ENCODE measurements at places on chromosomes 1 and 21.

DNA sequence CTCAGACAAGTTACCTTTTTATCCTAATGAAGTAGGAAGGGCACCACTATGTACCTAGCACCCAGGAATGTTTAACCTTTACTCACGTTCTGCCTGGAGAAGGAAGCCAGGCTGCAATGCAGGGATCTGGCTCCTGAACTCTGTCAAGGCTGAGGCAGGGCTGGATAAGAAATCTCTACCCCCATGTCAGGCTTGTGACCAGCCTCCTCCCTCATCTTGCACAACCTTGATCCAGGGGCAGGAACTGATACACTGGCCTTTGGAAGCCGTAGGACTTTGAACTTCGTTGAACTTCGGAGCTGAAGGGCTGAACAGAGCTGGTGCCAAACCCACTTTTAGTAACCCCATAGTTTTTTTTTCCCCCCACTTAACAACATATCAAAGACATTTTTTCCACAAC, 8.0 kb upstream of the AKR1A1 start:
- DNase-seq: no peak

DNA sequence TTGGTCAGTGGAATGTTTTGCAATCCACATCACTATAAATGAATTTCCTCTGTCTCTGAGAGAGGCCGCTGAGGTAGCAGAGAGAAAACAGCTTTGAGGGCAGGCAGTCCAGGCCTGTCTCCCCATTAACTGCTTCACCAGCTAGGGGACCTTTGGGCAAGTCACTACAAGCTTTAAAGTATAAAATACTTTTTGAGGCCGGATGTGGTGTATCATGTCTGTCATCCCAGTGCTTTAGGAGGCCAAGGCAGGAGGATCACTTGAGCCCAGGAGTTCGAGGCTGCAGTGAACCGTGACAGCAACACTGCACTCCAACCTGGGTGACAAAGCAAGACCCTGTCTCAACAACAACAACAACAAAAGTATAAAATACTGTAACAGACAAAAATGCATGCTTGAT, 6.4 kb downstream of the IL6R start:
- DNase-seq: no peak

GRCh38 chr21:31386006-31386405, 41.9 kb upstream of the TIAM1 start:
- no peak for DNase-seq

DNA sequence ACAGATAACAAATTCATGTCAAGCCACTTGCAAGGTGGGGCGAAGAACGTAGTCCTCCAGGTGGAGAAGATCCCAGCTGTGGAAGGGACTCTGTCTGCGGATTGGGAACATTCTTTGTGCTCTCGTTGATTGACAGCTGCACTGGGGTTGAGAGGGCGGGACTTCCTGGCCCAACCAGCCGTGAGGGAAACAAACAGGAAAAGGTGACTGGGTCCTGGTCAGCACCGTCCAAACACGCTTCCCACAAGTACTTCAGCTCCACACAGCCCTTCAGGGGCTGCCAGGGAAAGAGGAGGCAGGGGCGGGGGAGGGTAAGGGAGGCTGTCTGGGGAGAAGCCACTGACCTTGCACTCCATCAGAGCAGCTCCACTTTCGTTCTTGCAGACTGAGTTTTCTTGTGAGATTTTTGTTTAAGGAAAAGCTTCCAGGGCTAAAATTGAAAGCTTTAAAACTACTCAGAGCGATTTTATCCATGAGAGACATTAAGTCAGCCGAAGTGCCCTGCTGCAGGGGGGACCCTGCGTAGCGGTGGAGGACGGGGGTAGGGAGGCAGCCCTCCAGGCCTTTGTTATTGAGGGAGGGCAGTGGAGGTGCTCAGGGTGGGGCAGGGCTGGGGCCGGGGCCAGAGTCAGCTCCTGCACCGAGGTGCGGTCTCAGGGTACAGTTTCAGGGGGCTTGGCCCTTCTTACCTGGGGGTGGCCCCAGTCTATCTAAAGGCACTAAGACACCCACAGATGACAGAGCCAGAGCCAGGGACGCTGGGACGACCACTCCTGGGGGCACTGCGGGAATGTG, 21.6 kb upstream of the STUM start:
- no peak for DNase-seq

- no peak for DNase-seq
Measured at GRCh38 chr1:20480951-20481617, 4.9 kb downstream of the CAMK2N1 start.

DNA sequence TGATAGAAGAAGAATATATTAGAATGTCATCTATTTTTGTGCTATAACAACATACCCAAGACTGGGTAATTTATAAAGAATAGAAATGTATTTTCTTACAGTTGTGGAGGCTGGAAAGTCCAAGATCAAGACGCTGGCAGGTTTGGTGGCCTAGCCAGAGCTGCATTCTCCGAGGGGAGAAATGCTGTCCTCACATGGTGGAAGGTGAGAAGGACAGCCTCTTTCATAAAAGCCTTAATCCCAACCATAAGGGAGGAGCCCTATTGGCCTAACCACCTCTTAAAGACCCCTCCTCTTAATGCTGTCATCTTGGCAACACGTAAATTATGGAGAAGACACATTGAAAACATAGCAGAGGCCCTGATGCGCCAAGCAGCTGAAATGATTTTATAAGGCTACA, 60.1 kb upstream of the KAZN start:
- DNase-seq: no peak

- DNase-seq: no peak
Measured at GRCh38 chr21:44425307-44425894, 29.9 kb upstream of the LRRC3 start.

DNA sequence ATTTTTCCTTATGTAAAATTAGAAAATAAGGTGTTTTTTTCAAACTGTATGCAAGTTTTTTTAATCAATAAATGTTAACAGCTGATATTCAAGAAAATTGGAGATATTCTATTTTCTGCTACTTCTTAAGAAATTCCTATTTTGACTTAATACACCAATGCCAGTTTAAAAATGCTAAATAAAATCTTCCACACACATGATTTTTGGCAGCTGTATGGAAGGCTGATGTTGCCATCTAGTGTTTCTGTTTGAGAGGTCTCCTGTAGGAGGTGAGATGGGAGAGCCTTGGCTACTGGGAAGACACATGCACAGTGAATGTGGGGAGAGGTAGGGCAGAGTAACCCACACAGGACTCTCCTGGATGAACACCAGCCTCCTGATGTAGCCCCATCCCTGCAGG, 29.2 kb upstream of the OR2B11 start:
- peak; percentile 14 for DNase-seq

- DNase-seq: no peak
Measured at GRCh38 chr1:56068908-56069307, 510.5 kb downstream of the PLPP3 start.

DNA sequence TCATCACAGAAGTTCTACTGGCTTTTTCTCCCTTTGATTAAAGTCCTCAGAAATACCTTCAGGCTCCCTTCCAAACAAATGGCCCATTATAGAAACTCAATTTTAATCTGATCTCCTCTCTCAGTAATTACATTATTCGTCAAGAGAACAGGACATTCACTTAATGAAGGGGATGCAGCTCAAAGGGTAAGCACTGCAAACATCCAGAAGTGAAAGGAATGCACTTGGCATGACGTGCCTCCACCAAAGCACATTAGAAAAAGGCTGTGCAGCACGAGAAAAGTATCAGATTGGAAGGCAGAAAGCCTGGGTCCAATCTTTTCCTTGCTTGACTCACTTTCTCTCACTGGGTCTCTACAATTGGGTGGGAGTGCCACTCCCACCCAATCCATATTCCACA, 222.6 kb upstream of the BEND5 start:
- DNase-seq: no peak

DNA sequence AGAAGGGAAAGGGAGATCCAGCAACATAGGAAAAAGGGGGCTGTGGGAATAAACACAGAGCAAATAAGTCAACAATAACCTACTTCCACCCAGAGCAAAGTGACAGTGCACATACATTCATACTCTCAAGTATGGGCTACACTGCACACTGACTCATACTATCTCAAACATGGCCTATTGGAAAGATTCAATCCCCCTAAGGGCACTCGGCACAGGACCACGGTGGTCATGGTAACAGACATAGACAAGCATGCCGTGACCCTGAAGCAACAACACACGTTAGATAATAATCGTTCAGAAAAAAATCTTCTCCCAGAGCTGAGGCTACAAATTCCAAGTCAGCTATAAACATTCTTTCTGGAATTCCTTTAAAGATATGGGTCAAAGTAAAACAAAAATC, 16.8 kb upstream of the JAK1 start:
- DNase-seq: no peak

DNA sequence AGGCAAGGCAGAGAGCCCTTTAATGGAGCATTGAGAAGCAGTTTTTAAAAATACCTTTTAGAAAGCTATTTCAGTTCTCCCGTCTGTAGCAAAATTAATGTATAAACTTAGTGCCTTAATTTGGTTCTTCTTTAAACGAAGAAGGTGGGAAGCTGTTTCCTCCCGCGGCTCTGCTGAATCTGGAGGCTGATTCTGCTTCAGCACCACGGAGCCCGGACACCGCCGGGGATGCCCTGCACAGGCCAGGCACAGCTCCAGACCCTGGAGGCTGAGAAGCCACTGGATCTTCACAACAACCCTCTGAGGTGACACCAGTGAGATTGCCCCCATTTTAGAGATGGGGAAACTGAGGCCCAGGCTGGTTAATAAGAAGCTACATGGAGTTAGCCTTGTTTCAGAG, 175.8 kb upstream of the VAMP3 start:
- DNase-seq: no peak

DNA sequence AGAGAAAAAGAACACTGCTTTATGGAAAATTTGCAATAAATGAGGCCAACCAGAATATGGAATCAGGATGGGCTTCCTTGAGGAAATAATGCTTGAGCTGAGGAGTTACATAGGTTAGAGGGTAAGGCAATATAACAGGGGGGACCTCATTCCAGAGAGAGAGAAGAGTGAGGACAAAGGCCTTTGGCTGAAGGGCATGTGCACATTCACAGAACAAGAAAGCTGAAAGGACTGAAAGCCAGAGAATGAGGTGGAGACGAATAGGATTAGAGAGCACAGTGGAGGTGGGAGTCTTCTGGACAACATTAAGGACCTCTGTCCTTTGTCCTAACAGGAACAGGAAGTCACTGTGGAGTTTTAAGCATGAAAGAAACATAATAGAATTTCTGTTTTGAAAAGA, 60.7 kb upstream of the MROH9 start:
- DNase-seq: no peak

- DNase-seq: no peak
Measured at GRCh38 chr1:110058591-110058990, 11.9 kb downstream of the ALX3 start.

GRCh38 chr1:30135698-30136097, 587.7 kb downstream of the MATN1 start:
- DNase-seq: no peak

GRCh38 chr1:47948126-47948525, 49.1 kb downstream of the TRABD2B start:
- DNase-seq: no peak
